ENCODE measurements at places on chromosomes 3 and 15. TPM values are rescaled to one million over a fixed set of nuclear protein-coding genes. Genes with fewer than 3 reads are reported as not detected.

Gene ASB14
- total RNA-seq, result not detected

Gene KNL1
- 4.0 TPM for total RNA-seq

GRCh38 chr15:51163843-51164242, 69.1 kb upstream of the TNFAIP8L3 start:
- H3K36me3 ChIP-seq, result no peaks in the 10 kb centered on the region
- H3K27ac ChIP-seq, result no peak overlapping the region
- no peaks in the 10 kb centered on the region for H3K27me3 ChIP-seq
- H3K4me3 ChIP-seq, result no peak overlapping the region
- H3K4me1 ChIP-seq, result peaks cover 7% of the 10 kb centered on the region
- DNase-seq, result no peak

- no peaks in the 10 kb centered on the region for H3K4me1 ChIP-seq
- peaks cover 1% of the 10 kb centered on the region for H3K27me3 ChIP-seq
- H3K27ac ChIP-seq, result no peak overlapping the region
- H3K36me3 ChIP-seq, result peaks cover 16% of the 10 kb centered on the region
- H3K4me3 ChIP-seq, result no peak overlapping the region
Observed at GRCh38 chr3:106067711-106068110, 198.9 kb upstream of the CBLB start.

- no peaks in the 10 kb centered on the region for H3K4me1 ChIP-seq
- H3K36me3 ChIP-seq, result peaks cover 7% of the 10 kb centered on the region
- H3K27ac ChIP-seq, result no peak overlapping the region
- H3K27me3 ChIP-seq, result peaks cover 1% of the 10 kb centered on the region
- H3K4me3 ChIP-seq, result no peak overlapping the region
Observed at GRCh38 chr15:33005582-33005981, 188.9 kb downstream of the FMN1 start.

Gene CSK
- total RNA-seq, result 72.6 TPM

Gene OR5H15
- total RNA-seq, result not detected

GRCh38 chr3:124663690-124664089, 66.6 kb upstream of the UMPS start:
- no peaks in the 10 kb centered on the region for H3K4me1 ChIP-seq
- peaks cover 5% of the 10 kb centered on the region for H3K36me3 ChIP-seq
- H3K27ac ChIP-seq, result no peak overlapping the region

Gene IL17RB
- 0.78 TPM for total RNA-seq

Gene ZNF502
- 0.32 TPM for total RNA-seq

Gene FAM107A
- total RNA-seq, result not detected

Measured in glutamatergic neuron (in vitro differentiated cells).